Cerebellar nuclear complex (tissue), 1 donor: ENCODE measurements at places on chromosomes 7 and 10.

GRCh38 chr10:22476601-22477321 lies 131.5 kb downstream of the SPAG6 start:
- DNase-seq, result no peak

DNA sequence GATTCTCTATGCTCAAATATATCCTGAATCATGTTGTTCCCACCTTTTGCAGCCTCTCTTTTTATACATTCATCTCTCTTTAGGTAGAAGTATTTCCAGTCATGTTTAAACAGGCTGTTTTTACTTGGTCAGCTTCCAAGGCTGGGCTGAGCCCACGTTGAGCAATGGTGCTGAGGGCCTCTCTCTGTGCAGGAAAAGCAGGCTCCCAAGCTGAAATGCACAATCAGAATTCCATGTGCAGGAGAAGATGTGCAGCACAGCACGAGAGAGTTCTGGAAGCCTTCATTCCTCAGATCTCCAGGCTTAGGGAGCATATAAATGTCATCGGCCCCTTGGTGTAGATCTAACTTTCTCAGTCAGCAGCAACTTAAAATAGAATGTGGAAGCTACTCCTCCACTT lies 588.5 kb downstream of the TNS3 start:
- DNase-seq, result no peak

- no peak for DNase-seq
These were observed 38.0 kb upstream of the TARP start for GRCh38 chr7:38311329-38311937.

GRCh38 chr10:4725917-4726606 lies 99.9 kb upstream of the AKR1E2 start:
- no peak for DNase-seq

DNA sequence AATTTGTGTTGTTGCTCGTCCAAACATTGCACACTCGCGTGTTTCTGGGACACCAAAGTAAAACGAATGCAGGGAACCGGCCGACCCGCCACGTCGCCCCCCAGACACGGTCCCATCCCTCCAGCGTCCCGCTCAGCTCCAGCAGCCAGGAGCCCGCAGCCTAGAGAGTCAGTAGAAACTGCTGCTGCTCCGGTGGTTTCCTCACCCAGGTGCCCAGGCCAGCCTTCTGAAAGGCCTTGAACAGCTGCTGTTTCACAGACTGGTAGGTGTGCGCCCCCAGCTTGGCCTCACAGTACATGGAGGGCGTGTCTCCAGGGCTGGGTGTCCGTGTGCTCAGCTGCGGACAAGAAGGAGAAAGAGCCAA lies 126.8 kb downstream of the WDR37 start:
- DNase-seq, result no peak

DNA sequence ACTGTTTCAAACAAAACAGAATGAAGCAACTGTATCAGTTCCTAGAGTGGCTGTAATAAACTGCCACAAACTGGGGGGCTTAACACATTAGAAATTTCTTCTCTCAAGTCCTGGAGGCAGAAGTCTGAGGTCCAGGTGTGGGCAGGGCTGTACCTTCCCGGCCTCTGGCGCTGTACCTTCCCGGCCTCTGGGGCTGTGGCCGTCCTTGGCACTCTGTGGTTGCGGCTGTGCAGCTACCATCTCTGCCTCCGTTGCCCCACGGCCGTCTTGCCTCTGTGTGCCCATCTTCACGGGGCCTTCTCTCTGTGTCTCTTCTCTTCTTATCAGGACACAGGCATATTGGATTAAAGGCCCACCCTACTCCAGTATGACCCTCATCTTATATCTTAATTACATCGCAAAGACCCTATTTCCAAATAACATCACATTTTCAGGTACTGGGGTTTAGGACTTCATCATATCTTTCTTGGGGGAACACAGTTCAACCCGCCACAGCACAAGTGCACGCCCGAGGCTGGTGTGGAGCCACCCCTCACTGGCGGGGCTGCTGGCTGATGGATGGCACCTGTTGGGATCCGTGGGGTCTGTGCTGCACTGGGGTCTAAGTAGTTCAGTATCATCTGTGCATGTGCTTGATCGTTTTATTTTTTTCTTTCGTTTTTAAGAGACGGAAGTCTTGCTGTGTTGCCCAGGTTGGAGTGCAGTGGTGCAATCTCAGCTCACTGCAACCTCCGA lies 123.2 kb downstream of the ACTR3B start:
- DNase-seq, result no peak

GRCh38 chr10:17506390-17506789 lies 52.0 kb upstream of the ST8SIA6 start:
- DNase-seq, result no peak

- DNase-seq, result no peak
These were observed 41.1 kb upstream of the TMEM213 start for GRCh38 chr7:138756591-138757242.

- no peak for DNase-seq
These were observed 156.8 kb downstream of the FRMD4A start for GRCh38 chr10:14173706-14174594.

DNA sequence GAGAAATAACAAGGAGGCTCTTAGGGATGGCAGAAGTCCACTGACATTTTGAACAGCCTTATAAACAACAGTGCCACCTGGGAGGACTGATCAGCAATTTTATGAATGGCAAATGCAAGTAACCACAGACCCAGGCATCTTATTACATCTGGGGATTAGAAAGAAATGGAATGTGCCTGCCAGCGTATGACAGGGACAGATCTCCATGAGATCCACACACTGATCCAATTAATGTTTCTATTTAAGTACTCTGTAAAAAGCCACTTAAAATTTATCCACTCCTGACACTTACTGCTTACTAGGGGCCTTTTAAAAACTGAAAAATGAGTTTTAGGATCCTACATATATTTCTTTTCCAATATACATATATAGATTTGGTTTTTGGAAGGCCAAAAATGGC lies 28.6 kb downstream of the PARD3 start:
- DNase-seq, result no peak

- no peak for DNase-seq
These were observed 5.2 kb upstream of the HOXA2 start for GRCh38 chr7:27107391-27108381.

DNA sequence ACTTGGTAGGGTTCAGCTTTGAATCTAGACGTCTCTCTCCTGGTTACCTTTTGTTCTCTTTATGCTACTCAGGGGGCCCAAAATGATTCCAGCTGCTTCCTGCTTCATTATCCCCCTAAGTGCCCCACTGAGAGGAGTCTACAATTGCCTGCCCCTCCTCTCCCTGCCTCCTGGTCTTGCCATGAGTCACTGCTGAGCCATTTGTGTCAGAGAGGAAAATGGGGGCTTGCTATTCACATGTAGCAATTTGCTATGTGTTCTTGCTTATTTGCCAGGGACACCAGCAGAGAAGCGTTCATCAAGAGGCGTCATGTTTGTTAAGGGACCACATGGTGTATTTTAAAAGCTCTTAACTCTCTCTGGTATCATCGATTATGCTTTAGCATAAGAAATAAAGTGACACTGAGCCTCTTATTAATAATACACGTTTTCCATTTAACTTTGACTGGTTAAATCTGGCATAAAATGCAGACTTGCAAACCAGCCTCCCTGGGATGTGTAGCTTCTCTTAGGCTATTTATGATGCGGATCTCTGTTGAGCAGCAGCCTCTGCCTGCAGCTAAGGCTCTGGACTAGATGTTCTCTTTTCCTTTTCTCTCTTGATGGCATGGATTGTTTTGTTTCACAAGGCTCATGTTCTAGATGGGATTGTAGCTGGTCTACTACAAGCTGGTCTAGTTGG lies 239.3 kb downstream of the AUTS2 start:
- DNase-seq, result no peak

GRCh38 chr7:129202058-129202777 lies 13.8 kb downstream of the SMO start:
- no peak for DNase-seq

DNA sequence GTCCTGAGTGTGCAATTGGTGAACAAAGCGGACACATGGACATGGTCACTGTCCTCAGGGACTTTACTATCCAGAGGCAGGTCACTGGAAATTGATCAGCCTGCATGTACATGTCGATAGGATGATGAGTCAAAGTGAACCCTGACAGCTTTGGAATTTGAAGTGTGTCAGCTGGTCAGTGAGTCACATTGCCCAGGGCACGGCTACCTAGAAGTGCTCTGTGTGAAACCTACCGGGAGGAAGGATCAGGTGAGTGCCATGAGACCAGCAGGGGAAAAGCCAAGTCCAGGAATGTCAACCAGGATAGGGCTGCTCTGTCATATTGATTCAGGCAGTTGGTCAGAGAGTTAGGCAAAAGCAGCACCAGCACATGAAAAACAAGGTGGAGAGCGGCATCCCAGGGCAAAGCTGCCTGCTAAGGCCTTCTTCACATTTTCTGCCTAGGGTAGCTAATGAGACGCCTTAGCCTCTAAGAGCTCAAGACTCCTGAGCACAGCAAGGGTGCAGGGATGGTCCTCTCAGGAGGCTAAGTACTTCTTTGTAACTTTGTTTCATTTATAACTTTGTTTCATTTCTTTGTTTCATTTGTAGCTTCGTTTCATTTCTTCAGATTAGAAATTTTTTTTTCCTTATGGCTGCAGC lies 19.4 kb upstream of the PDCD4 start:
- DNase-seq, result no peak

- DNase-seq, result no peak
These were observed 111.2 kb upstream of the KIAA1217 start for GRCh38 chr10:24097751-24098207.

GRCh38 chr7:45160417-45160881 lies 2.9 kb downstream of the RAMP3 start:
- DNase-seq, result no peak

DNA sequence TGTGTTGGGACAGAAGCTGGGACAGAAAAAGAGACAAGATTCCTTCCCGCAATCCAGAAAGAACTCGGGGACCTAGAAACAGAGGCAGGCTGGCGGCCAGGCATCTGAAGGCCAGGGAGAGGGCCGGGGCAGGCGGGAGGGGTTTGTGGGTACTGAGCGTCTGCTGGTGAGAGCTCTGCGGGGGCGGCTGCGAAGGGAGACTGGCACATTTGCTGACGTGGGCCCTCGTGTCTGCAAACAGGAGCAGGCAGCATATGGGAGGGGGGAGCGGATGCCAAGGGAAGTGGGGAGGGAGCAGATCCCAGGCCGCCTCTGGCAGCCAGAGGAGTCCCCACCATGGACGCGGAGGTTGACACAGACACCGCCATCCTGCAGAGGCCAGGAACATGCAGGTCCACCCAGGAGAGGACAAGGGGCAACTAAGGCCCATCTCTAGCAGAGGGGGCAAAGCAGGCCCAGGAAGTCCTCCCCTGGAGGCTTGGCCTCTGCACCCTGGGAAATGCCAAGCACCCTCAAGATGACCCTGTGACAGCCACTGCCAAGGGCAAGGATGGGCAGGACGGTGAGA lies 32.2 kb downstream of the KCNH2 start:
- peak; percentile 21 for DNase-seq

DNA sequence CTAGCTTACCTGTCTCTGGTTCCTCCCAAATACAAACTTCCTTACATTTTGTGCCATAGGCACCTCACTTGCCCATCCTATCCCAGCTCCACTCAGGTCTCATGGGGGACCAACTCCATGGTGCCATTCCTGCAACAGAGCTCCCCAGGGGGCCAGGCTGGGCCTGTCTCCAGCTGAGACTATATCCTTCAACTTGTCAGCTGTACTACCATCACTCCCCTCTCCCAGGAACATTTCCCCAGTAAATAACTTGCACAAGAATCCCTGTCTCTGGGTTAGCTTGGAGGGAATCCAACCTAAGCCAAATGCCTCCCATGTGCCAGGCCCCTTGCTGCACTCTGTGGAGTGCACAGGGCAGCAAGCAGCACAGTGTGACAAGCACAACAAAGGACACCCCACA lies 33.2 kb downstream of the FRMPD2 start:
- no peak for DNase-seq

DNA sequence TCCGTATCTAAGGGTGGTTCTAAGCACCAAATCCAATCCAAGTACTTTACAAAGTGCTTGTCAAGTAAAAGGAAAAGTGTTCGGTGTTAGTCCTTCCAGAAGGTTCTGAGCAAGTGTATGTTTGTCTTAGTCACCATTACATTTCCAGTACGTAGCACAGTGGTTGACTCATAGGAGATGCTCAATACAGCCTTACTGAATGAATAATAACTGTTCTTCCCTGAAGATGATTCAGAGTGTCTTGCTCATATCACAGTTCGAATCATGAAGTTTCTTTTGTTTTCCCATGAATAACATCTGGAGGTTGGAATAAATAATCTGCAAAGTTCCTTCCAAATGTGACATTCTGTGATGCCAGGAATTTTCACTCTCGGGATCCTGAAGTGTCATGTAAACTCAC lies 53.4 kb downstream of the WNT2 start:
- no peak for DNase-seq

GRCh38 chr10:52597189-52597863 lies 175.3 kb downstream of the MBL2 start:
- no peak for DNase-seq

- DNase-seq, result no peak
These were observed 3.2 kb downstream of the PSMG3 start for GRCh38 chr7:1566687-1567048.

DNA sequence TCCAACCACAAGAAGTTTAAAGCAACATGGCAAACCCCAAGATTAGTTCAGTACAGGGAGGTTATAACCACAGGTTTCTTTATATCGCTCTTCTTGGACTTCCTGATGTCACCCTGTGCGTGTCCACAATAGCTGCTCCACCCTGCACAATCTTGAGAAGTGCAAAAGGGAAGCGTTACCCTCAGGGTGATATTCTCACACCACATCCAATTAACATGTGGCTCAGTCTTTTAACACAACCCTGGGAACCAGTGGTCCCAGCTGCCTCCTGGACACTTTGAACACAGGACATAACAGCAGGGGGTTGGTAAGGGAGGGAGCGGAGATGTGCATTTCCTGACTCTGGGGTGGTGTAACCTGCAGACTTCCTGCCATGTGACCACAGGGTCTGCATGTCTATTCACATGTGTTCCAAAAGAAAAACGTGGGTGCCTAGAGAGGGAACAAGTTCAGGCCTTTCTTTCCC lies 64.6 kb downstream of the GSAP start:
- DNase-seq, result no peak

DNA sequence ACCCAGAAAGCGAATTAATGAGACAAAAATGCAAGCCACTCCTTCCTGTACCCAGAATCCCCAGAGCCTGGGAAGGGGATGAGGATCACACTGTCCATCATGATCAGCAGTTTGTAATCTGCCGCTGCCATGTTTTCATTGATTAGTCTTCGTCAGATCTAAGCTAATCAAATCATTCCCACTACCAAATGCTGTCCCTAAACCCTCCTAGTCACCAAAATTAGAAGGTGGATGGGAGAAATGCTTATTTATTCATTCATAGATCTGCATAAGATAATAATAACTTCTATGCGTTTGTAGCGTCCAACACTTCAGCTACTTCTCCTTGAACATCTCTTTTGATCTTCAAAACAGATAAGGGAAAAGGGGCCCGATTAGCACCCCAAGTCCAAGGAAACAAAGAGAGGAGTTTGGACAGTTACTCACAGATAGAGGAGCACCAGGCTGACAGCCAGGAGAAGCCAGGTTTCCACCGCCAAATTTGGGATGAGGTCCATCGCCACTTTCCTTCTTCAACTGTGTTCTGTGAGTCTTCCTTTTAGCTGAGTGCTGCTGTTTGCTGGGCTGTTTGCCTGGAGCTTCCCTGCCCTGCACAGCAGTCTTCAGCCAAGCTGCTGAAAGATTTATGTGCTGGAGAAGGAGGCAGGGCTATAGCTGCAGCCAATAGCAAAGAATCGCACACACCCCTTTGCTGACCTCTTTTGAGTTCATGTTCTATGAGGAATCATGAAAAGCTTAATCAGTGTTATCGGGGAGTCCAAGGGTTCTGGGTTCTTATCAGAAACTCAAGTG lies at the start of gene CYP3A5:
Gene CYP3A5 (minus strand): TSS at position 597 of the 792 bp plus-strand sequence. CDS start 100 bp downstream, at position 497.
- no peak for DNase-seq
